ENCODE measurements at places on chromosomes 1 and 21. TPM values are rescaled to one million over a fixed set of nuclear protein-coding genes. Genes with fewer than 3 reads are reported as not detected.

GRCh38 chr1:176745945-176746344 is 283.0 kb downstream of the PAPPA2 start:
- DNase-seq: no peak

- peak; percentile 90 for DNase-seq
These were observed 458 bp downstream of the CRABP2 start for GRCh38 chr1:156704930-156705320.

DNA sequence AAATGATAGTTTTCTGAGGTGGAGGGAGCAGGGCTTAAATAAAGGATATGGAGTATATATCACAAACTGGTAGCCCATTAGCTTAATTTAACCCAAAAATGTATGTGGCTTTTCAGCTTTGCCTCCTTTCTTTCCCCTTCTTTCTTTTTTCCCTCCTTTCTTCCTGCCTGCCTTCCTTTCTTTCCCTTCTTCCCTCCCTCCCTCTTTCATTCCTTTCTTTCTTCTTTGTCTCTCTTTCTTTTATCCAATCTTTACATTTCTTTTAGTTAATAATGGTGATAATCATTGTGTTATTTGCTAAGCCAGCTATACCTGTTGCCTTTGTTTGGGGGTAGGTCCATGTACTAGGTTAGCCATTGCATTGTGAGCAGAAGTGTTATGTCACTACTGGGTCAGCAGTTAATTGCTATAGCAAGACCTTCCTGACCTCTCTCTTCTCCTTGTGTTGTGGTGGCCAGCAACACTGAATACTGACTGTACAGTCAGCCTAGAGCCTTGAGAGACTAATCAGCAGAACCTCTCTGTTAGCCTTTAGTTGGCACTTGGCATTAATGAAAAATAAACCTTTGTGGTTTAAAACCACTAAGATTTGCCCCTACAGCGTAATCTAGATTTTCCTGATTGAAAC is 5.1 kb downstream of the GORAB start:
- DNase-seq: no peak

DNA sequence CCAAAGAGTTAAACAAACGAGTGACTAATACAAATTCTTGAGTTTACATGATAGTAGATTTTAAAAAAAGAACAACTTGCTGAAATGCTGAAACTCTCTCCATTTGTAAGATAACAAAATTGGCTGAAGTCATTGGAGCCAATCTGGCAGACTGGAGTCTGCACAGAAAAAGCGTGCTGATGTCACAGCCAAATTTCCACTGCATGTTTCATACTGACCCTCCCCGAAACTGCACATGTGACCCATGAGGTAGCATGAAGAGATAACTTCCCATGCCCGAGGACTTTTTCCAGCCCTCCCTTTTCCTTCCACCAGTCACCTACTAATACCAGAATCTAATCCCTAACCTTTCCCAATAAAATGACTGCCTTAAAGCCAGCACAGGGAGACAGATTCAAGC is 1.2 kb upstream of the LELP1 start:
- no peak for DNase-seq

GRCh38 chr1:34858901-34859445 is 576 bp downstream of the SMIM12 start:
- peak; percentile 89 for DNase-seq

GRCh38 chr1:115084902-115085511 is 4.3 kb downstream of the TSPAN2 start:
- no peak for DNase-seq

GRCh38 chr1:47181955-47182675 is 7.7 kb downstream of the PDZK1IP1 start:
- peak; percentile 61 for DNase-seq

DNA sequence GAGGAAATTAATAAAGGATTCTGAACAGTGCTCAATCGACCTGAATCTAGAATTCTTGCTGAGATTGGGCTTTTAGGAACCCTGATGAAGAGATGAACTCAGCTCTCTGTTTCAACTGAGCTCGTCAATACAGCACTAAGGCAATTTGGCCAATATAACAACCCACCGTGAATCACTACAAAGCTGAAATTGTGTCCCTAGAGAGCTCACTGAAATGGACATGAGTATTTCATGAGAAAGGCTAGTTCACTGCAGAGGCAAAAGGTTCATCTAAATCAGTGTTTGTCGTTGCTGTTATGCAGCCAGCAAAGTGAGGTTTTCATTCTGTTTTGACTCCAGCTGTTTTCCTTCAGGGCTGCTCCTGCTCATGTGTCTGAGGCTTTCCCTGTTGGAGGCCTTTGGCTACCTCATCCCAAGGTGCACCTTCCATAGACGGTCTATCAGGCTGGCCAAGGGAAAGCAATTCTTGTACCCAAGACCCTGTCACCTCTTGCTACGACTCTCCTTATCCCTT is 83.5 kb downstream of the URB2 start:
- DNase-seq: no peak

DNA sequence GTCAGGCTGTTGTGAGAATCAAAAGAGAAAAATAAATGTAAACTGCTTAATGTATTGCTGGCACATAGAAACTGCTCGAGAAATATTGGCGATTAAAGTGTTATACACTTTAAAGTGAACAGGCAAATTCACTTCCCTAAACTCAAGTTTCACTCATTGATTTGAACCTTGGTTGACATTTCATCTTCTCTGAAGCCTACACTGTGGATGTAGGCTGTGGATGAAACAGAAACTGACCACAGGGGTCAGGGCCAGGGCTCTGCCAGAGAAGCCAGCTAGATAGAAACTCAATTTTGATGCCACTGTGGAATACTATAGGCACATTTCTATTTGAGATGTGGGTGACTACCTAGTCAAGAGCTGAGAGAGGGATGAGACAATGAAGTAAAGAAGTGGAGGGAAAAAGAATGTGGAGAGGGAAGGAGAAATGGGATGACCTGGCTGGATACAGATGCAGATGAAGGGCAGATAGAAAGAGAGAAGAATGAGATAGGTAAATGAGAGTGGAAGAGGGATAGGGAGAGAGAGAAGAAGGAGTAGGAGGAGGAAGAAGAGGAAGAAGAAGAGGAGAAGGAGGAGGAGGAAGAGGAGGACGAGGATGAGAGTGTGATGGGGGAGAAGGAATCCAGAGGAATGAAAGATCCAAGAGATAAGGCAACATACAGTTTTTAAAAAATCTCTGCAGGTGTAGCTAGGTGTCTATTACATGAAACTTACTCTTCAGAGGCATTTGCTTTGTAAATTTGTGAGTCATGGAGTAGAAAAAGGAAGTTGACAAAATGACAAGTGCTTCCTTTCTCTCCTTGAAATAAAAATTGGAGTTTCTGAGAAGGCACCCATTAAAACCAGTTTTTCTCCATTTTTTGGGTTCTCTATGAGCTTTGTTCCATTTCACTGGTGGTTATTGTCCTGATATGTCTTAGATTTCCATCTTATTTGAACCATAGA is 17.4 kb upstream of the CD1D start:
- no peak for DNase-seq

- DNase-seq: no peak
These were observed 1015.4 kb upstream of the ADGRL4 start for GRCh38 chr1:80021891-80022290.

DNA sequence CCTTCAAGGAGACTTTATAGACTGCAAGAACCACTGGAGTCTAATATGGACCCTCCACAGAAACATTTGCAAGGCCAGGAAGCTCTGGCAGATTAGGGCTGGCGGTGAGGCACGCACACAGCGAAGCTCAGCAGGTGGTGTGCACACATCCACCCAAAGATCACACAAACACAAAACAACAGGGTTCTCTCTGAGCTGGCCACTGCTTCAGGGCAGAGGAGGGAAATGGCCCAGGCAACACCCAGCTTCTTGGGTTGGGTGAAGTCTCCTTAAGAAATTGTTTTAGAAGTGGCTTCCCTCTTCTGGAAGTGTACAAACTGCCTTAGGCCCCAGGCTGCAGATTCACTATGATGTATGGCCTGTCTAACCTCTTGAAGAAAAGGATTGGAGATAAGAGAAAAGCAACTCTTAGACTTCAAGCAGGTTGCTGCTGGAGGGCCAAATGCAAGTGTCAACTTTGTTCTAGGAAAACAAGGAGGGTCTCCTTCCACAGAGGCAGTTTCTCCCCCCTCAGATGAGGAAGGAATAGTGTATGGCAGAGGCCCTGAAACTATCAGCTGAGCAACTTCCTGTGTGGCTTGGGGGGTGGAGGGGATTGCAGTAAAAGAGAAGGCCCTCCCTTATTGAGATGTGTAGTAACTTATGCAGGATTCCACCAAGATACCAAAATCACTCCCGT is 2.0 kb downstream of the RCSD1 start:
- DNase-seq: no peak

DNA sequence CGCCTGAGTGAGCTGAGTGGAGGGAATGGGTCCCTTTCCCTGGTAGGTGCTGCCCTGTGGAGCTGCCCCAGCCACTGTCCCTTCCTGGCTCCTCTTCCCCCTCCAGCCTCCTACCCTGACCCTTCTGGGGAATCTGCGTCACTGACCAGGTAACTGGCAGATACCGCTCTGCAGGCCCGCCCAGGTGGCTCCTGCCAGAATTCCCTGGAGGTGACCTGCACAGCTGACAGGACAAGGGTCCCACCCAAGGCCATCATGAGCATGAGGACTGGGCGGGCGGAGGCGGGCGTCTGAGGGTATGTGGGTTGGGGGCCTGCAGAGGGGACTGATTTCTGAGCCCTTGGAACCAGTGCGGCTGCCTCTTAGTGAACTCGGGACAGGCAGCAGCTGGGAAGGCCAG is 32.5 kb downstream of the DHRS3 start:
- no peak for DNase-seq

DNA sequence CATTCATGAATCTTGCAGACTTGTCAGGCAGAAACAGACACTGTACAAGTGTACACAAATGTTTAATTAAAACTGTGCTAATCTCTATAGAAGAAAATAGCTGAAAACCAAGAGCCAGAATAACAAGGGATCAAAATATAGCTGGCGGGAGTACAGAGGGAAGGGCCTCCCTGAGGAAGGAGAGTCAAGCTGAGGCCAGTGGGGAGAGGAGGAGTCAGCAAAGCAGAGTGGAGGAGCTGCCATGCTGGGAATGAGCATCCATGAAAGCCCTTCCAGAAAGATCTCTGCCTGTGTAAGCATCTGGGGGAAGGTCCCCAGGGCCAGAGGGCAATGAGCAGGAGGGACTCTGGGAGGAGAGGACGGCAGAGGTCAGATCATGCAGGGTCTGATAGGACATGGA is 15.1 kb downstream of the SLAMF8 start:
- DNase-seq: no peak

DNA sequence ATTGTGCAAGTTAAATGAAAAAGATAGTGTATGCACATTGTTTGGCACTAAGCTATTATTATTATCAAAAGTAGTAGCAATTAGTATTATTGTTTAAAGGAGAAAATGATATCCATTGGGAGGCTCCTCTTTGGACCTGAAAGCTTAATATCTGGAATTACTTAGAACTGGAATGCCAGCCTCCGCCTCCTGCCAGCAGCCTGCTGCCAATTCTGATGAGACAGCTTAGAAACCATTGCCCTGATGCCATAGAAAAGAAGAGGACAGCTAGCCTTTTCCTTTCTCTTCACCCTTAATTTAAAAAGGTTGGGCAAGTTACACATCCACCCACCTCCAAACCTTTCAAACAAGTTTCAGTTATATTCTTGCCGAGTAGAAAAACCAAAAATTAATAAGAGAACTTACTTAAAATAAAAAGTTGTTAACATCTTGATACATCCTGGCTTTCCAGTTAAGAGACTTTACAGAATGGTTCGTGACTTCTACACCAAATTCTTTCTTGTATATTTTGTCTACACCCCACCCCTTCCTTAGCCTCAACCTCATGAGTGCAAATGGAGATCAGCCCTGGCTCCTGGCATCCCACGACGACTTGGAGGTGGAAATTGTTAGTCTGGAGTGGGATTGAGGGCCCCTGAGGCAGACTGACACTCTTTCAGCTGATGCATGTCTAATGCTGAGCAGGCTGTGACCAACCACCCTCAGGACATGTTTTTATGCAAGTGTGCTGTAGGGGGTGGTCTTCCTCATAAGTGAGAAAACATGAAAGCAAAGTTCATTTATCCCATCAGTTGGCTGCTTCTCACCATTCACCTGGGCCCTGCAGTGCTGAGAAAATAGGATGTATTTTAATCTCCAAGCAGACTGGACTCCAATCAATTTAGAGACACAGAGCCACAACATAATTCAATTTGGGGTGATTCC is 120.6 kb downstream of the KCNJ15 start:
- DNase-seq: no peak

GRCh38 chr1:90862782-90863181 is 145.7 kb upstream of the BARHL2 start:
- DNase-seq: no peak

GRCh38 chr1:240808381-240808780 is 196.4 kb upstream of the GREM2 start:
- no peak for DNase-seq

- DNase-seq: no peak
These were observed 4.6 kb downstream of the SLC26A9 start for GRCh38 chr1:205938682-205939081.

DNA sequence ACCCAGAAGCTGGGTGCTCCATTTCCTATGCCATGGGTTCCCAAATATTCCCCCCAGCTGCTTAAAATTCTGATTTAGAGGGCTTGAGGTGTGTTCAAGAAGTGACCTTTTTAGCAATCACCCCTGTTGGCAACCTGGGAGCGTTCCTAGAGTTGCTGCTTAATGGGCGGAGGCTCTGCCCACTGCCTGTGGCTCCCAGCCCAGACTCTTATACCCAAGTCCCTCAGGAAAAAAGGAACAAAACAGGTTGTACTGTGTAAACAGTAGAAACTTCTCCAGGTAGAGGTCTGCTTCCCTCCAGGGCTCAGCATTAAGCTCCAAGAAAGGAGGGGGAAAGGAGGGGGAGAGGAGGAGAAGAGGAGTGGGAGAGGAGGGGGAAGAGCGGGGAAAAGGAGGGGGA is 14.6 kb upstream of the TENT5C start:
- peak; percentile 12 for DNase-seq

GRCh38 chr1:217734973-217735372 is 103.8 kb downstream of the SPATA17 start:
- no peak for DNase-seq

DNA sequence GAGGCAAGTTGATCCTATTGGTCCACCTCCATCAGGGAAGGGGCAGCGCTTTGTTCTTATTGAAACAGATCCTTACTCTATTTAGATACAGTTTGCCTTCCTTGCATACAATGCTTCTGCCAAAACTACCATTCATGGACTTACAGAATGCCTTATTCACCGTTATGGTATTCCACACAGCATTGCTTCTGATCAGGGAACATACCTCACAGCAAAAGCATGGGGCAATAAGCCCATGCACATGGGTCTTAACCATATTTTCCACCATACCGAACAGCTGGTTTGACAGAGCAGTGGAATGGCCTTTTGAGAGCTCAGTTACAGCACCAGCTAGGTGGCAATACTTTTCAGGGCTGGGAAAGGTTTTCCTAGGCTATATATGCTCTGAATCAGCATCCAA is 544.8 kb upstream of the ADGRL4 start:
- DNase-seq: no peak

Gene SELP
- total RNA-seq: 14.2 TPM

Gene CLIC6
- total RNA-seq: 5.0 TPM

Gene NEGR1
- 27.9 TPM for total RNA-seq

Gene CD247
- 2.0 TPM for total RNA-seq

Gene ATP6V1G3
- total RNA-seq: not detected

Gene CYYR1
- total RNA-seq: 22.8 TPM

Gene PAPPA2
- 0.97 TPM for total RNA-seq

Gene TMPRSS2
- not detected for total RNA-seq

Gene MYOM3
- 1.2 TPM for total RNA-seq

Gene CD1B
- total RNA-seq: not detected

Gene SPATA45
- total RNA-seq: not detected
